ENCODE measurements at places on chromosomes 5 and 9.

DNA sequence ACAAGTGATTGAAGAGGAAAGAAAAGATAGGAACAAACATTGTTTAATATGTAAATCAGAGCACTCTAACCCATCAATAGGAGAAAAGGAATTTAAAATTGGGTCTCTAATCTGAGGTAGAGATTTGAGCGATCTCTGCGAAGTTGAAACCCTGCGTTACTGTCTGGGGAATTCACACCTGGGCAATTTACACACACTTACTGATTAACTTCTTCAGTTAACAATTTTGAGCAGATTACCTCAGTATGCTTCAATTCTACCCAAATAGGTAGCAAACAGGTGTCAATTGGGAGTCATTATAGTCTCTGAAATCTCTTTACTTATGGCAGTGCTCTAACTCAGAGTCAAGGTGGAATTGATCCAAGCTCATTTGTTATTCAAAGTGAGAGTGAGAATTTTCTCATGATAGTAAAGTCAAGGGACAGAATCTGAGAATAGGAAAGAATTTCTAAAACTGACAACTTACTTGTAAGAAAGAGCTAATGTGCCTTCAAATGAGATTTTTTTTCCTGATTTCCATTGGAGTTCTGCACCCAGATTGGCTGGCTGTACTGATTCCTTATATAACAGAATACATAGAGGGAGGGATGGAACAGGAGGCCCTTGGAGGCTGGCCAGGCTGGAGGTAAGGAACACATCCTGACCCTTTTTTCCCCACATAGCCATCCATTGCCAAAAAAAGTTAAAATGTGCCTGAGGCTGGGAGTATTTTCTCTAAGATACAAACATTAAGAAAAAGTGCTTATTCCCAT is 27.1 kb upstream of the IFNA14 start:
- no peak for DNase-seq

GRCh38 chr5:66223637-66224036 is 79.5 kb downstream of the SREK1 start:
- no peak for DNase-seq

DNA sequence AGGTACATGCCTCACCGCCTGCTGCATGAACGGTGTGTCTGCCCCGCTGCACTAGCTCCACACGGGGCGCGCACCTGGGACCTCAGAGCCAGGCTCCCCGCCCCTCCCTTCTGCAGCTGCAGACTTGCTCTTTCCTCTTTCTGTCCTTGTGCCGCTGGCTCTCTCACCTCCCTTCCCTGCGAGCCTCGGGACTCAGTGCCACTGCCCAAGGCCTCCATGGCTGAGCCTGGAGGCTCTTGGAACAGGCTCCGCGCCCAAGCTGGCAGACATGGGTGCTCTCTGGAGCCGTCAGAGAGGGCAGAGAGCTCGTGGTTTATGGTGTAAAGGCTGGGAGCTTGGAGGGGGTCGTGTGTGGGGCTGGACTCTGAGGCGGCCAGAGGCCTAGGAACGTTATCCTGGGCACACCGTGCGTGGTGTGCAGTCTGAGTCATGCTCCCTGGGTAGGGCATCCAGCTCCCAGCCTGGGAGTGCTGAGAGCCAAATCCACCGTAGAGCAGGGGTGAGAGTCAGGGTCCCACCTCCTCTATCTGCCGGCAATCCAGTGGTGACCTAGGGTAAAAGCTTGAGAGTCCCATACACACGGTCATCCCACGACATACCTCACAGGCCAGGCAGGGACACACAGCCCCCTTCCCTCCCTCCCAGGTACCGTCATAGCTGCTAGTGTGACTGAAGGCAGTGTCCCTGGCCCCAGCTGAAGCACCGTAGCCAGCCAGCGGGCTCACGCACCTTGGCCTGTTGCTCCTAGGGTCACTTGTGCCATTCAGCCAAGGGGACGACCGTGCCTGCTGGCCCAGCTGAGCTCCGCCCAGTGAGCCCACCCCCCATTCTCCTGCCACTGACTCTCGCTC is 22.4 kb downstream of the GOLGA2 start:
- no peak for DNase-seq

DNA sequence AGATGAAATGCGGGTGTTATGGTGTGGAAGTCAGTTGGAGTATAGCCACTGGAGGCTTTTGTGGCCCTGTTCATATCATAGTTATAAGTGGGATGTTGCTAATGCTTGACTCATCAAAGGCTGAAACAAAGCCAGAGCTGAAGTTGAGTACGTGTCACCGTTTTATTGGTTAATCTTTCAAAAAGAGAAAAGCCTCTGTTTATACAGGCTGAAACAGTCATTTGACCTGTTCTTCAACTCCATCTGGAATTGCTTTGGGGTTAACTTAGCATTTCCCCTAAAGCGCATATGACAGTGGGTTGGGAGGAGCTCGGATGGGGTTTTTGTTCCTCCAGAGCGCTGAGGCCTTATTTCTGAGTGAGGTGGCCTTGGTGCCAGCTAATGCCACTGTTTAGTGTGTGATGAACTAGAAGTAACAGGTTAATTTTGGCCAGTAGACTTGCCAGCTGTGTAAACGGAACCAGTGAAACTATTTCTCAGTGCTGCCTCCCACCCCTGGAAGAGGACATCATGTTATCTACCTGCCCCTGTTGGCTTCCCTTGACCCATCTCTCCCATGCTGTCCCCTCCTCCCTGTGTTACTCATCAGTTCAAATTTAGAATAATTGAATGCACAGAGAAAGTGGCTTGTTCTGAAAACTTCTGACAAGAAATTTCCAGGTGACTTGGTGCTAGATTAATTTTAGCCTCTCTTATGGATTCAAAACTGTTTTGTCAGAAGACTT is 34.2 kb downstream of the MTAP start:
- no peak for DNase-seq

DNA sequence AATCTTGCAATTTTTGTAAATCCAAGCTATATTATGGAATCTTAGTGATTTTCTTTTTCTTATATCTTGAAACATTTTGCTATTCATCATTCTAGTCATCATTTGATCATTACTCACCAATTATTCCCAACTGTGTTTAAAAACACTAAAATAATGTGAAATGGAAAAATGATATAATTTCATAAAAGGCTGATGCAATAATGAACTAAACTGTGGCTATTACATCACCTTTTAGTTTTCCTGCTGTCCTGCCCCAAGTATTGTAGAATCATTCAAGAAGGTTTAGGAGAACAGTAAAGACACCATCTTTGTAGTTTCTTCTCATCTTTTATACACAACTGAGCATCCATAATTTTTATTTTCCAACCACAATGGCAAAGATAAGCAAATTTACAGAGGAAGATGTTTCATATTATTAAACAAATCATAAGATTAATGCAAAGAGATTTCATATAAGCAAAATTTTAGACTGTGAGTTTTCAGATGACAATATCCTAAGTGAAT is 431.0 kb upstream of the SLC30A5 start:
- no peak for DNase-seq

DNA sequence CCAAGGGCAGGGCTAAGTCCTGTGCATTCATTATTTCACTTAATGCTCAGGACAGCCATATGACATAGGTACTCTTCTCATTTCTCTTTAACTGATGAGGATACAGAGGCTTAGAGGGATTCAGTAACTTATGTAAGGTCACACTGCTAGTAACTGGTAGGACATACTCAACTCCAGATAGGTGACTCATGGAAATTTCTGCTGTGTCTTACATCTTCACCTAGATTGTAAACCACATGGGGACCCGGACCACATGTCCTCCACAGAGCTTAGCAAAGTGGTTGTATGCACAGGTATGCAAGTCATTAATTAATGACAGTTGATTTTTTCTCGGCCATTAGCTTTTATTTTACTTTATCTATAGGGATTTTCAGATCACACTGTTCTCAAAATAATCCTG is 29.3 kb downstream of the SLC1A1 start:
- DNase-seq = no peak

GRCh38 chr5:168244838-168245559 is 46.4 kb upstream of the WWC1 start:
- no peak for DNase-seq

- no peak for DNase-seq
Measured at GRCh38 chr9:94029932-94030317, 54.3 kb upstream of the PTPDC1 start.

DNA sequence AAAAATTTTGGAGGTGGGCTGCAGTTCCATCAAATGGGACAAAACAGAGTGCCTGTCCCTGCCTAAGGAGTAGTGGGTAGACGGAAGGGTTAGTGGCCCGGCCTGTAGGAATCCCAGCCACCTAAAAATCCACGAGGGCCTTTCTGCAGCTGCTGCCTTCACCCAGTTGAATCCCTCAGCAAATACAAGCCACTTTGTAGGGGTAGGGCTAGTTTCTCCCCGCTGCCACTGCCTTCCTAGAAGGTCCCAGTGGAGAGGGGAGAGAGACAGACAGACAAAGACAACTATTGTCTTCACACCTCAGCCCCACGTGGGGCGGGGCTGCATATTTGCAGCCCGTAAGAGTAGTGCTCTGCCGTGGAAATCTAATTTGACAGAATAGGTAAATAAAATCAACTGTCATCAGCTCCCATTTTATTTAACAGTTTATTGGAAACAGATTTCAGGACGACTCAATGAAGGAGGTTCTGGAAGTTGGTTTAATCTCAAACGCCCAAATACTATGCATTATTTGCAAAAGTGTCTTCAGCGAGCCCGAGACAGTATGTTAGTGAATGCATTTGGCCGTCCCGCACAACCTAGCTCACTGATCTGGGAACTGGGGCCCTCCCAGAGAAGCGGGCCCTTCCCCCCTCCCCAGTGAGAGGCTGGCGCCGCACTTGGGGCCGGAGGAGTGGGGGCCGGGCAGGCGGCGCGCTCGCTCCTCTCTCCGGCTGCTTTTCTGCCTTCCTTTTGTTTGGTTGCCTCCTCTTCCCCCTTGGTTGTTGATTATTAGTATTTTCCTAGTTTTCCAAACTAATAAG is 67.6 kb upstream of the TBCA start:
- DNase-seq = no peak

- no peak for DNase-seq
Measured at GRCh38 chr5:53956632-53957031, 353.7 kb downstream of the ARL15 start.

- DNase-seq = no peak
Measured at GRCh38 chr9:125089331-125089730, 54.0 kb downstream of the SCAI start.

DNA sequence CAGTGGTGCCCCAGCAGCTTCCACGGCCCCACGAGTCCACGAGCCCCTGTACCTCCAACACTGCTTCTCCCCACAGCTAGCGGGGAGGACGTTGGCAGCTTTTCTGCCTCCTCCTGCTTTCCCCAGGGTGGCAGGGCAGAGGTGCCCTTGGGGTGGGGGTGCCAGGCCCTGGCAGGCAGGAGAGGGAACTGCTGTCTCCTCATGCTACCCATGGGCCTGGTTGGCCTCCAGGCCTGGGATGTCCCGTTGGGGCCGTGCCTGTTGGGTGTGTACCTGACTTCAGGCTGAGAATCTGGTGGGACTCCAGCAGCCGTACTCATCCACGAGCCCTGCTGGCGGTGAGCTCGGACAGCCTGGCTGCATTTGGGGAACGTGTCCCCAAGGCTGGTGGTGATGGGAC is 27.3 kb downstream of the RXRA start:
- DNase-seq = no peak

DNA sequence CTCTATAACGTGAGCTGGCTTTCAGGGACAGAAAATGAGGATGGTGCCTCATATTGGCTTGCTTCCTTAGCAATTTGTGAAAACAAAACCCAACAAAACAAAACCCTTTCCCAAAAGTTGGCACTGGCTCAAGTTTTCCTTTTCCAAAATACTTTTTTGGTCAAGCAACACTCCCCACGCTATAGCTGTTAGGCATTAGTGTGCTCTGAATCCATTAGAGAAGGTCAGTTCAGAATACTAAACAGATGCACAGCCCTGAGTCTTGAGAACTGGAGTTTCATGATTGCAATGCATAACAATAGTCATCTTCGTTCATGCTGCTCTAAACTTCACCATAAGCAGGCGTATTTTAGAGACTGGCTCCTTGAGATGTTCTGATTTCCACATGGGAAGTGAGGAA is 172.0 kb upstream of the KLF9 start:
- DNase-seq = no peak

DNA sequence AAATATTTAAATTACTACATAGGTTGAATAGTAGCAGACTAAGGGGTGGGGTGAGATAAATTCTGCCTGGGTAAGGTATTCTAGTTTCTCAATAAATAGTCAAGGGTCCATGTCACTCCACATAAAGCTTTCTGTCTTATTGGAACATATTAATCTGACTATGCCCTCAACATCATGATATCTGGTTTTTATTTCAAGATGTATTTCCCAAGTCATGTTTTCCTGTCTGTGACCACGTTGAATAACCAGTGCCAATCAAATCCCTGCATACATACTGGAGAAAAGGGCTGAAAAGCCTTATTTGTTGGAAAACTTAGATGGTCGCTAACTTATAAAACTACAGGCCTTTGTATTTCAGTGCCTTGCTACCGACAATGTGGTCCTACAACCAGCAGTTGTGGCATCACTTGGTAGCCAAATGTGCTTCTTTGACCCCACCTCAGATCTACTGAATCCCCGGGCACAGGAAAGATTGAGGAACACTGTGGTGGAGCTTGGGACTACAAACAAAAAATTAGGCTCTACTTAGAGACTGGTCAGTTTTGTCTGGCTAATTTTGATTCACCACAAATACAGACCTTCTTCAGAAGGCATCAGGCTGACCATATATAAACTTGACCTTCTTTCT is 39.4 kb downstream of the ALDH1A1 start:
- no peak for DNase-seq

DNA sequence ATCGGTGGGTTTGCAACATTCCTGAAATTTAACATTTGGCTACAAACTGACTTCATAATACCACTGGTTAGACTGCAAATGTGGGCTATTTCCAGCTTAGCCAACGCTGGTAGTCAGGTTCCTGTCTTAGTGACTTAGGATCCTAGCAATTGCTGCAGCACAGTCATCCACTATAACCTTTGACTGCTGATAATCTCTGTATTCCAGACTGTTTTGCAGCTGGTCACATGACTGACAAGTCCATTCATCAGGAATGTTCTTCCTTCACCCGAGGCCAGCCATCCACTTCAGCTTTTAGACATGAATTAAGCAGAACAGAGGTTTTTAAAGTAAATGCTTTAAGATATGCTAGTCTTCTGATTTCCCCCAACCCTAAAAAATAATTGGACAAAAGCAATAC is 425.9 kb upstream of the MPDZ start:
- DNase-seq = no peak

DNA sequence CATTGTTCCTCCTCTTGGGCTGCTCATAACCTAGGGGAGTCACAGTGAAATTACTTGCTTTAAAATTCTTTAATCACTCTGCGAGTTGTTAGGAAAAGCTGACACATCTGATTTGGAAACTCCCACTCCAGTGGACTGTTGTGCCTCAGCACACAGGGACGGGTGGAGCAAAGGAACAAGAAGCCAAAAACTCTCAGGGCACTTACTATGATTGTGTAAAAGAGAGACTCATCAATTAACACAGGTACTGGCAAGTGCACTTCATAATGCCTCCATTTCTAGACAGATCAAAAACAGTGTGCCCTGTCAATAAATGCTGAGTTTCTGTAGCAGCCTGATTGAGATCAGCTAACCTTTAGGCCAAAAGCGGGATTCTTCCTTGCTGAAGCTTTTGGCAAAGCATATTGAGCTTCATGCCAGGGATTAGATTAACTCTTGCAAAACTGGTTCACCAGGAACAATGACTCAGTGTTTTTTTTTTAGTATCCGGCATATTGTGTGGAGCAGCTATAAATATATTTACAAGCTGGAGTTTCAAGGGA is 55.9 kb downstream of the TMC1 start:
- DNase-seq = no peak
